ENCODE measurements at places on chromosomes 12 and 14. TPM values are rescaled to one million over a fixed set of nuclear protein-coding genes. Genes with fewer than 3 reads are reported as not detected.

DNA sequence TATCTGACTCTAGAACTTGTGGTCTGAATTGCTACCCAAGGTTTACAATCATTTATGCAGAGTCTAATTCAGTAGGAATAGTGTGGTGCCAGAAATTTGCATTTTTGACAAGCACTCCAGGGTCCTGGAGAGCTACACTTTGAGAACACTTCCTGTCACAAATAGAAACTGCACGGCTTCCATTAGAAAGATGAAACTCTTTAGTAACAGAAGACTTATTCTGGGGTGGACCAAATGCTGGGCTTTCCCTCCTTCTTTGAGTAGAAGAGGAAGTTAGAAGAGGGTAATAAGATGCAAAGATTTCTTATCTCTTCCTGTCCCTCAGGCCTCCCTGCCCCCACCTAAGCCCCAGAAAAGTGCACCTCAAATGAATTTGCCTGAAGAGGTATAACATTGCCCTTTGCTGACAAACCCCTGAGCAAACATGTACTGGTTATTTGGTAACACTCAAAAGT, 28.4 kb downstream of the DGLUCY start:
- no peak for DNase-seq

GRCh38 chr14:93544212-93544611, 113.5 kb downstream of the UNC79 start:
- DNase-seq: no peak

The CD4 gene
- 14.4 TPM for total RNA-seq

- DNase-seq: no peak
These were observed 264.2 kb downstream of the RGS6 start for GRCh38 chr14:72196237-72197015.

The GPR135 gene
- total RNA-seq: 3.0 TPM

The P3H3 gene
- 72.4 TPM for total RNA-seq

The EID3 gene
- total RNA-seq: 18.0 TPM

DNA sequence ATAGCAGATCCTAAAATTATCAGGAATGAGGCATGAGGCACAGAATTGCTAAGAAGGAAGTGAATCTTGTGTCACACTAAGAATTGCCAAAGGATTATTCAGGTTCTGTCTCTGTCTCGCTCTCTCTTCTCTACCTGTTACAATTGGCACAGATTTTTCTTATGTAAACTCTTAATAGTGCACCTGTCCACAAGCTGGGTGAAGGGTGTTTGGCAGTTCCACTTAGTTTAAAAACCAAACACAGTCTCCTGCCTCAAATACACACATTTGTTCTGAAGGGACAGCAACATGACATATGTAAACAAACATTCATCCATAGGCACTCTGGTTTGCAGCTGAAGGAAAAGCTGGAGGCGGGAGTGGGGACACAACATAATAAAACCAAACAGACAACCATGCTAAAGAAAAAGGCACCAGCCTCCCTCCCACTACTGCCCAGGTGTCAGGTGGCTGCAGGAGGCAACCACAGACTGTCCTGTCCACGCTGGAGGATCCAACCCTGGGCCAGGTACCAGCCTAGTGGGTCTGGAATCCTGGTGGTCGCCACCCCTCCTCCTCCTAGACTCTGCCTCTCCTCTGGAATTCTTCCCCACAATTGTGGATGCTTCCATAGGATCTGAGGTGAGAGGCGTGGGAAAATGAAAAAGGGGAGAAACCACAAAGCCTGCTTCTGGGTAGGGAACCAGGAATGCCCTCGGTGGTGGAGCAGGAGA, 81.2 kb downstream of the TMEM260 start:
- DNase-seq: no peak

DNA sequence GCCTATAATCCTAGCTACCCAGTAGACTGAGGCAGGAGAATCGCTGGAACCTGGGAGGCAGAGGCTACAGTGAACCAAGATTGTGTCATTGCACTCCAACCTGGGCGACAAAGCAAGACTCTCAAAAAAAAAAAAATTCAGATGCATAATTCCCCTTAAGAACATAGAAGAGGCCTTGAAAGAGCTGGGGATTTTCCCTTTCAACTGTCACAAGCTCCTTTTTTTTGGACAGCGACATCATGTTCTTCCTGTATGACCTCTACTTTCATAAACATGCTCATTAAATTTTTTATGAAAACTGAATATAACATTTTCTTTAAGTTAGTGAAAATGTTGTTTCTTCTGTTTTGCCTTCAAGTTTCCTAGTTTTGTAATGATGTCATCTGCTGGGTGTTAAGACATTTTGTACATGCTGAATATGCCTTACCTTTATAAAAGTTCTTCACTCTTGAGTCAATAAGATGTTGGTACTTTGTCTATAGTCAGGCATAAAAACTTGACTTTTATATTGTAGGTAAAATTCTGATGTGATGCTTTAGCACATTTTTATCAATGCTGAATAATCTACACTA, 76.0 kb downstream of the PTHLH start:
- DNase-seq: no peak

The TAS2R19 gene
- total RNA-seq: 5.3 TPM

GRCh38 chr12:78249578-78249977, 418.9 kb downstream of the NAV3 start:
- DNase-seq: no peak

DNA sequence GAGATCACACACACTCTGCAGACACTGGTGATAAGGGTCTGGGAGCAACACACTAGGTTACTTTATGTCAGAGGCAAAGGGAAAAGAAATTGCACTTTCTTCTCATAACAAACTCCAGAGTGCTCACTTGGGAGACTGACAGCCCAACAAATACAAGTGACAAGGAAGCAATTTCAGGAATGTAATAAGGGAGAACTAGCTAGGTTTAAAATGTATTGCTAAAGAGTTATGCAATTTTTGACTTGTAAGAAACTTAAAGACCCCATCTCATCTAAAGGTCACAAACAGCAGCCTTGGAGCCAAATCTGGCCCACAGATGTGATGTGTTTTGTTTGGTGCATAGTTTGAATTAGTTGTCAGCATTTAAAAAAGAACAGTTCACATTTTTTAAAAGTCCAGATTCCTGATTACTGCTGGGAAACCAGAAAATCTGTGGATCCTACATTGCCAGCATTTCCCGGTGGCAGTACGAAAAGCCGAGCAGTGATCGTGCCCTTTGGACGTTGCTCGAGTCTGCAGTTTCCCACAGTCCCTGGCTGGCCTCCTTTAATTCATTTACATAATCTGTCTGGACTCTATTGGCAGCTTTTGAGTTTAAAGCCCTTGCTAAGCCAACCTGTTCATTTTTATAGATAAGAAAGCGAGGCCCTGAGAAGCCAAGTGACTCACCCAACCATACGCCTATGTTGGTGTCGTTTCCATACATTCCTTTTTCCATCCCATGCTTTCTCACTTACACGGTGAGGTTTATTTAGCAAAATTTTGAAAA, 42.0 kb upstream of the ETV6 start:
- peak; percentile 76 for DNase-seq

GRCh38 chr12:100168562-100168961, 25.9 kb upstream of the BLTP3B start:
- DNase-seq: no peak

DNA sequence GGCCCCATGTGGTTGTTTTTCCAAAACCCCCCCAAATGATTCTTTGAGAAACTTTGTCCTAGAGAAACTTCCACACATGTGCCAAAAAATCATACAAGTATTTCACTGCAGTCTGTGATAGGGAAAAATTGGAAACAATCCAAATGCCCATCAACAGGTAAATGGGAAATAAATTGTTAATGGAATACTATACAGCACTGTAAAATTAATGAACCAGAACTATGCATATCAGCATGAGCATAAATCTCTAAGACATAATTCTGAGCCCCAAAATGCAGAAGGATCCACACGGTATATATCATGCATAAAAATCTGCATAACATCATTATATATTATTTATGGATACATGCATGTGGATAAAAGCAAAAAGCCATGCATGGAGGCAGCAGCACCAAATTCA, 5.3 kb upstream of the FICD start:
- DNase-seq: no peak
